ENCODE measurements at places on chromosomes 11 and 22. TPM values are rescaled to one million over a fixed set of nuclear protein-coding genes. Genes with fewer than 3 reads are reported as not detected.

The FXYD6 gene
- 25.7 TPM for total RNA-seq

- DNase-seq: no peak
Observed at GRCh38 chr11:65315866-65316226, 1.2 kb downstream of the CDC42EP2 start.

DNA sequence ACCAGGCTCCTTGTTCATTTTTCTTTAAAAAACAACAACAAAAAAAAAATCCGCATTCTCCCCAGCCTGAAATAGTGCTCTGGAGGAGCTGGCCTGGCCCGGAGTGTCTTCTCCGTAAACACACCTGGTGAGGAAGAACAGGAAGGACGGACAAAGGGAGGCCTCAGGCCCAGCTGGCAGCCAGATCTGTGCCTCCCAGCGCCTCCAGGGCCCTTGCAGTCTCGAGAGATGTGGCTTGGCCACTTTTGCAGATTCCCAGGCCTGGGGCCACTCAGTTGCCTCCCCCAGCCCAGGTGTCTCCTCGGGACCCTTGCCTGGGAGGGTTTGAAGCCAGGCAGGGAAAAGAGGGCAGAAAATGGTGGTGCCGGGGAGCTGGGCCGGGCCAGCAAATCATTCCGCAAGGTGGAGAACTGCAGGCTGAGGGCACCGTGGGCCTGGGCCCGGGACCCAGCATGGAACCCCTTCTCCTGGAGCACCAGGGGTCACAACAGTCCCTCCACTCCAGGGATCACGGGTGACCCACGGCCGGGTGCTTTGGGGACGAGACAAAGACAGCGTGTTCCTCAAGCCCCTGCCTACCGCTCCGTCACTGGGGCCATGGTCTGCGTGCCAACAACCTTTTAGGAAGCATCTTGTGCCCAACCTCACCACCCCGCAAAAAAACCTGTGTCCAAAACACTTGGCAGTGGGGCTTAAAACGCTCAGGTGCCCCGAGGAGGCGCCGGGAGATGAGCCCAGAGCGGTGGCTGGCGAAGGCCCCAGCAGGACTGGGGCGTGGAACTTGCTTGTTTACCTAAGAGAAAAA lies 67.1 kb upstream of the WNT7B start:
- DNase-seq: no peak

DNA sequence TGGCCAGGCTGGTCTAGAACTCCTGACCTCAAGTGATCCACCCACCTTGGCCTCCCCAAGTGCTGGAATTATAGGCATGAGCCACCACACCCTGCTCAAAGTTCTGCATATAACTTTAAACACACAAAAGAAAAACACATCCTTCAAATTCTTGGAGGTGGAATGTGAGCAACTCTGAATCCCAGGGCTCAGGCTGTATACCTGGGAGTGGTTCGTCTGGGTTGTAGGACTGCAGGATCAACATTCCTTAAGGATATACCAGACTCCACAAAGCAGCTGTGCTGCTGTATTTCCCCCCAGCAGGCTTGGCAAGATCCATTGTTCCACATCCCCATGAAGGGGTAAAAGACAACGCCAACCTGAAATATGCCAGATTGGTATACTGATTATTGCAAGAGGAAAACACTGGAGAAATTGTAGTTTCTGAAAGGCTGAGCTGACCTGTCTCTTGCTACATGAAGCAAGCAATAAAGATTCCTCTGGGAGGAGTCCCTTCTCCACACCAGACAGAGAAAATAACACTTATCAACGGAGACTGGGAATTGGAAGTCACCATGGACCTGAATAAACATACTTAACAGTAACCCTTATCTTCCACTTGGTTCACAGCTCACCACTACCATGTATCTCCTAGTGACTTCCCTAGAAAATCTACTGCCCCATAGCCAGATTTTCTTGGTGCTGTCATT lies 12.2 kb upstream of the RPS3 start:
- DNase-seq: no peak

The ANO1 gene
- total RNA-seq: 0.38 TPM

DNA sequence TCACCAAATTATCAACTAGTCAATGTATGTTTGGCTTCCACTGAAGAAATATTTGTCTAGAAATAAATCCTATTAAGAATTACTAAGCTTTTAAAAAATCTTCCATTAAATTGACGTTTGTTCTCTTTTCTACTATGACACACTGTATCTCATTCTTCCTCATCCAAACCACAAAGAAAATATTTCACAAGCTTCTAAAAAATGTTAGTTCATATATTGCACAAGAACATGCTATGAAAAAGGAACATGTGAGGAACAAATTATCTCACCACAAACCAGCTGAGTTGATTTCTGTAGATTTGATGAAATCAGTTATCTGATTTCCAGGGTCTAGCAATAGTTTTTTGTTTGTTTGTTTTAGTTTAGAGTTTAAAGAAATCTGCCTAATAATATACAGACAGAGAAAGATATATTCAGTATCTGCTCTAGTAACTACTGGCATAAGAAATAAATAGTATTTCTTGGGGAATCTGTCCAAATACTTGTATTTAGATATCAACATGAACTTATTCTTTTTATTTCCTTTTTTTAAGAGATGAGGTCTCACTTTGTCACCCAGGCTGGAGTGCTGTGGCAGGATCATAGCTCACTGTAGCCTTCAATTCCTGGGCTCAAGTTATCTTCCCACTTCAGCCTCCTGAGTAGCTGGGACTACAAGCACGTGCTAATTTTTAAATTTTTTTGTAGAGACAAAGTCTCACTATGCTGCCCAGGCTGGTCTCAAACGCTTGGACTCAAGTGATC lies 161.7 kb downstream of the ATG16L2 start:
- no peak for DNase-seq

The ART1 gene
- total RNA-seq: not detected

GRCh38 chr11:7849018-7849417 lies 52.3 kb upstream of the OR5P2 start:
- no peak for DNase-seq

GRCh38 chr11:42170601-42171000 lies 711.1 kb upstream of the LRRC4C start:
- no peak for DNase-seq

The FAT3 gene
- total RNA-seq: 1.1 TPM

The KRTAP5-8 gene
- not detected for total RNA-seq

- no peak for DNase-seq
Observed at GRCh38 chr11:12029738-12030363, 21.4 kb upstream of the DKK3 start.

DNA sequence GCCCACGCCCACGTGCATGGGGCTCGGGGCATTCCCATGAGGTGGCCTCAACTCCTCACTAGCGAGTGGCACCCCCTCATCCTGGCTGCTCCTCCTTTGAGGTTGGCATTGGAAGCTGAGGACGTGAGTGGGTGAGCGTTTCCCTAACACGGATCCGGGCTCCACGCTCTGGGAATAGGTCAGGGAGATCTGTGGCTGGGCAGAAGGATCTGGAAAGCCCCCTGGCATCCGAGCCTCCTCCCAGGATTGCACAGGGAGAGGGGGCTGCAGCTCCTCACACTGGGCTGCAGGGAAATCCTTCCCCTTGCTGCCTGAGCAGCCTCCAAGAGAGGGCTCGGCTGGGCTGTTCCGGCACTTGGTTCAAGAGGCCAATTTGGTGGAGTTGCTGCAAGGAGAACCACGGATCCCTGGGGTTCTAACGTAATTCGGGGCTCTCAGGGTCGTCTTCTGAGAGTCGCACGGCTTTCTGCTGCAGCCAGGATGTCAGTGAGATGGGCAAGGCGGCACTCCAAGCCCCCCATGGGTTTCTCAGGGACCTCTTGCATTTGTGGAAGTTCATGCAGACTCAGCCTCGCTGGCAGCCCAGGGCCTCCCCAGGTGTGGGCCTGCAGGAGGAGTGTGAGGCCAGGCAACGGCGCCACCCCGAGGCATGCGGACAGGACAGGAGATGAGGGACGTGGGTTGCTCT lies 1119.0 kb downstream of the BRD1 start:
- no peak for DNase-seq

DNA sequence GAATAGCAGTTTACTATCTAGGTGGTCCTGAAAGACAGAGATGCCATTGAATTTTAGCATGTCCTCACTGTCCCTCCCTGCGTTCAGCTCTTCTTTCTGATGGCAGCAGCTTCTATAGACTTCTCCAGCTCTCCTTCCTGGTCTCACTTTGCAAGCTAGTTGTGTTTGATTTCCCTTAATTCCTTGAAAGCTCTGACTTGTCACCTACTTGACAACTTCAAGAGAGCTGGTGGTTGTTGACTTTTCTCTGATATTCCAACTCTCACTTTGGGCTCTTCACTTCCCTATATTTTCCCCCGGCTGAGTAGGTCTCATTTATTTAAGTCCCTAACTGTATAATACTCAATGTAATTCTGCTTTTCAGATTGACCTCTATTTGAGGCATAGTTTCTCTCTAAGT lies 1825.0 kb upstream of the RAG2 start:
- no peak for DNase-seq

The C11orf97 gene
- not detected for total RNA-seq
